Psoas muscle (tissue), 8 donors: ENCODE measurements at places on chromosomes 1 and 21. TPM values are rescaled to one million over a fixed set of nuclear protein-coding genes. Genes with fewer than 3 reads are reported as not detected.

- H3K27me3 ChIP-seq = peaks cover 3% of the 10 kb centered on the region
- H3K36me3 ChIP-seq = no peaks in the 10 kb centered on the region
- no peak for DNase-seq
- no peak overlapping the region for H3K27ac ChIP-seq
Measured at GRCh38 chr1:4854367-4854766, 200.0 kb downstream of the AJAP1 start.

Gene LCE1D
- total RNA-seq = not detected

Gene DLGAP3
- total RNA-seq = 0.17 TPM

DNA sequence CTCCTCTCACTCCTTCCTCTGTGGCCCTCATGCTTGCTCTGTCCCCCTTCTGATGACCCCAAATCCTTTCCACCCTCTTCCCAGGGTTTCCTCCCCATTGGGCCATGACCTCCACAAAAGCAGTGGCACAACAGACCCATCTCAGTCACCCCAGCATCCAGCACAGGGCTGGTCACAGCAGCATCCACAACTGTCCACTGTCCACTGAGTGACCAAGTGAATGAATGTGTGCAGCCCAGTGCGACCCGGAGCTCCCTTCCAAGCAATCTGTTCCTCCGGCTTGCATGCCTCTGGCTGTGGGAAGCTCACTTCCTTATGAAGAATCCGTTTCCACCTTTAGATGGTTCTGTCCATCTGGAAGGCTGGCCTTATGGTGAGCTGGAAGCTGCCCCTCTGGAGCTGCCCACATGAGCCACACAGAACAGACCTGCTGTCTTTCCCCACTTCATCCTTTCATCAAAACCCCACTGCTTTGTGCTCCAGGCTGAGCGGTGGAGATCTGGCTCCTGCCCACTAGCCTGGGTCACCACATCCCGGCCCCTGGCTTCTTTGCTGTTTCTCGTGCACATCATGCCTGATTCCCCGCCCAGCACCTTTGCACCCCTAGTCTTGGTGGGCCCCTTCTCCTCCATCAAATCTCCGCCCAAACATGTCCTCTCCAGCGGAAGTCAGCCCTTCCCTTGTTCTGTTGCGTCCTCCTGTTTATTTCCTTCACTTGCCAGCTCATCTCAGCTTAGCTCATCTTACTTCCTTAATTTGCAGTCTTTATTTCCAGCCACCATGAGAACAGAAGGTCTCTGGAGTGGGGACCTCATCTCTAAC lies 56.4 kb downstream of the EDN2 start:
- H3K36me3 ChIP-seq = no peaks in the 10 kb centered on the region
- H3K4me3 ChIP-seq = no peak overlapping the region
- H3K27me3 ChIP-seq = no peaks in the 10 kb centered on the region
- H3K27ac ChIP-seq = no peak overlapping the region

DNA sequence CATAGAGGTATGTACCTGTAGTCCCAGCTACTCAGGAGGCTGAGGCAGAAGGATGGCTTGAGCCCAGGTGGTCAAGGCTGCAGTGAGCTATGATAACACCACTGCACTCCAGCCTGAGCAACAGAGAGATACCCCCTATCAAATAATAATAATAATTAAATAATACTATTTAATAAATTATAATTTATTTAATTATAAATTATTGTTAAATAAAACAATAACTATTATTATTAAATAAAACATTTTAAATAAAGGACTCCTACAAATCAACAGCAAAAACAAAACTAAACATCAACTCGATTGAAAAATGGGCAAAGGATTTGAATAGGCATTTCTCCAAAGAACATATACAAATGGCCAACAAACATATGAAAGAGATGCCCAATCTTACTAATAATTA lies 65.8 kb upstream of the TBX15 start:
- no peaks in the 10 kb centered on the region for H3K27me3 ChIP-seq
- no peak overlapping the region for H3K27ac ChIP-seq
- H3K36me3 ChIP-seq = peaks cover 5% of the 10 kb centered on the region
- no peak for DNase-seq
- no peaks in the 10 kb centered on the region for H3K4me1 ChIP-seq

DNA sequence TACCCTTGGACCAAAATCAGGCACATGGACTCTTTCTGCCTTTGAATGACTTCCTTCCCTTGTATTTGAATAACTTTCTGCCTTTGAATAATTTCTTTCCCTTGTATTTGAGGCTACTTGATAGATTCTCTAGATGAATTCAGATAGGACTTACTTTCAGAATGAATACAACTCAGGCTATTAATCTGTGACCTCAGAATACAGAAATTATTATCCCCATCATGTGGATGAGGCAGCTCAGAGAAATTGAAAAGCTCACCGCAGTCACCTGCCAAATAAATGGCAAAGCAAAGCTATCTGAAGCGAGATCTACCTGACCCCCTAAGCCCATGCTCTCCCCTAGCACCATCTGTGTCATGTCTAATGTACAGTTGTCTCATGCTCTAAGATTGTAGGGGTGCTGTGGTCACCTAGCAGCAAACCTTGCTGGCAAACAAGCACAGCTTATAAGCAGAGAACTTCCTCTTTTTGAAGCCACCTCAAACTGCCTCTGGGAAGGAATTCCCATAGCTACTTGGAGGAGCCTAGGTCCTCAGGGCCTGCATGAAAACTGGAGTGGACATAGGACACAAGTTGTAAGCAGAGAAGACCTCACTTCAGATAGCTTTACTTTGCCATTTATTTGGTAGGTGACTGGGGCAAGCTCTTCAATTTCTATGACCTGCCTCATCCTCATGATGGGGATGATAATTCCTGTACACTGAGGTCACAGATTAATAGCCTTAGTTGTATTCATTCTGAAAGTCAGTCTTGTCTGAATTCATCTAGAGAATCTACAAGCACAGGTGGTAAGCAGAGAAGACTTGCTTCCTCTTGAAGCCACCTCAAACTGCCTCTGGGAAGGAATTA lies 66.1 kb downstream of the FASLG start:
- no peak for DNase-seq
- no peaks in the 10 kb centered on the region for H3K27me3 ChIP-seq

DNA sequence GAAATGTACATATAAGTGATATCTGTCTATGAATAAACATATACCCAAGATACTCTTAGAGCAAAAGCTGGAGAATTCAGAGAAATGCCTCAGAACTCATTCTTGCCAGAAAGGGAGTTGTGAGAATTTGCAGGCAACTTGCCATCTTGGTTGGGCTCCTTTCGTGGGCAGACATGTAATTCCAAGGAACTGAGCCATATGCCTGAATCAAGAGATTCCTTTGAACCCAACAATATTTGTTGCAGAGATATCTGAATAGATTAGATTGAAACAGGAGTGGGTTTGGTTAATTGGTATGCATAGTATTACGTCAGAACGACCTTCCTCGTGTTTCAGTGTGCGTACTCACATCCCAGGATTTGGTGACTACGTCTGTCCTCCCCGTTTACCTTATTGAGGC lies 67.0 kb downstream of the TGFB2 start:
- no peaks in the 10 kb centered on the region for H3K36me3 ChIP-seq
- peak overlapping the region; percentile 43 for H3K27ac ChIP-seq
- H3K4me1 ChIP-seq = peaks cover 49% of the 10 kb centered on the region
- no peaks in the 10 kb centered on the region for H3K27me3 ChIP-seq
- DNase-seq = no peak
- H3K4me3 ChIP-seq = no peak overlapping the region

GRCh38 chr1:151342021-151342420 lies 5.0 kb downstream of the RFX5 start:
- peaks cover 48% of the 10 kb centered on the region for H3K36me3 ChIP-seq
- no peak overlapping the region for H3K4me3 ChIP-seq

DNA sequence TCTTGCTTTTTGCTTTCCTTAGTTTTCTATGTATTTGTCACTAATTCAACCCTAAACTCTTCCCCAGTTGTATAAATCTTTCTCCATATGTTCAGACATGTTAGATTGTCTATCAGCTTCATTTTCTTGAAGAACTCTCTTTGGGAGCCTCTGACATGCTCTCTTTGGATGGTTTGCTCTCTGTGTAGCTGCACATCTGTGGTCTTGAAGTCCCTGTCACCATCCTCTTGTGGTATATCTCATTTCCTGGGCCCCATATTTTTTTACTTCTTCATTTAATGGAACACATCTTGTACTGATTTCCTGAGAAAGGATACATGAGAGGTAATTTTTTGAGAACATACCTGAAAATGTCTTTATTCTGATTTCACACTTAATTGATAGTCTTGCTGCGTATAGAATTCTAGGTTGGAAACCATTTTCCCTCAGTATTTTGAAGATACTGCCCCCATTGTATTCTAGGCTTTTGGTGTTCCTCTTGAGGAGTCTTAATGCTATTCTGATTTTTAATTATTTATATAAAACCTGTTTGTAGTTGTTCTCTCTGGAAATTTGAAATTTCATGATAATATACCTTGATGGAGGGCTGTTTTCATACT lies 72.6 kb downstream of the ST3GAL3 start:
- no peaks in the 10 kb centered on the region for H3K36me3 ChIP-seq
- H3K4me1 ChIP-seq = peaks cover 47% of the 10 kb centered on the region
- no peak for DNase-seq
- H3K27me3 ChIP-seq = no peaks in the 10 kb centered on the region
- H3K27ac ChIP-seq = no peak overlapping the region
- no peak overlapping the region for H3K4me3 ChIP-seq

DNA sequence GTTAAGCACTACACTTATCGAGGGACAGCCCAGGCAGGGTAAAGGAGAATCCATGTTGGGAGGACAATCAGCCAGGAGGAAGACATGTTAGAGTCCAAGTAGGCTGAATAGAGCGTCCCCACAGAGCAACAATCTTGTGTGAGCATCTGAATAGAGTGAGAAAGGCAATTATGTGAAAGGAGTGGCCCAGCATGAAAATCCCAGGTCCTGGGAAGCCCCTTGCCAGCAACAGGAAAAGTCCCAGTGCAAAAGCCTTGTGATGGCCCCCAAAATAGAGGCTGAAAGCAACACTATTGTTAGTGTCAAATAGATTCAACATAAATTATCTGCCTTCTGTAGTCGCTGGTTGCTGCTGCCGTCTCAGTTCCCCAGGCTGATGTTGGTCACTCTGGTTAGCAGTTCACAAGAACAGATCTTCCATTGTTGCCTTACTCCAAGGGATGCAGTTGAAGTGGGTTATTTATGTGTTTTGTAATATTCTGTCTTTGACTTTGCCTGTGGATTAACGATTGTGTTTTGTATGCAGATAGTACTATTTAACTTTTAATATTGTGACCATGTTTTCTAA lies 12.1 kb upstream of the ABL2 start:
- no peak overlapping the region for H3K4me3 ChIP-seq
- H3K27me3 ChIP-seq = no peaks in the 10 kb centered on the region
- no peaks in the 10 kb centered on the region for H3K36me3 ChIP-seq
- no peaks in the 10 kb centered on the region for H3K4me1 ChIP-seq
- DNase-seq = no peak
- H3K27ac ChIP-seq = no peak overlapping the region

- H3K4me1 ChIP-seq = no peaks in the 10 kb centered on the region
- no peak overlapping the region for H3K27ac ChIP-seq
- DNase-seq = no peak
Measured at GRCh38 chr21:41029571-41029970, 138.4 kb upstream of the BACE2 start.

GRCh38 chr1:69077633-69078032 lies 490.1 kb upstream of the LRRC7 start:
- DNase-seq = no peak
- no peaks in the 10 kb centered on the region for H3K4me1 ChIP-seq
- no peak overlapping the region for H3K27ac ChIP-seq
- no peak overlapping the region for H3K4me3 ChIP-seq

DNA sequence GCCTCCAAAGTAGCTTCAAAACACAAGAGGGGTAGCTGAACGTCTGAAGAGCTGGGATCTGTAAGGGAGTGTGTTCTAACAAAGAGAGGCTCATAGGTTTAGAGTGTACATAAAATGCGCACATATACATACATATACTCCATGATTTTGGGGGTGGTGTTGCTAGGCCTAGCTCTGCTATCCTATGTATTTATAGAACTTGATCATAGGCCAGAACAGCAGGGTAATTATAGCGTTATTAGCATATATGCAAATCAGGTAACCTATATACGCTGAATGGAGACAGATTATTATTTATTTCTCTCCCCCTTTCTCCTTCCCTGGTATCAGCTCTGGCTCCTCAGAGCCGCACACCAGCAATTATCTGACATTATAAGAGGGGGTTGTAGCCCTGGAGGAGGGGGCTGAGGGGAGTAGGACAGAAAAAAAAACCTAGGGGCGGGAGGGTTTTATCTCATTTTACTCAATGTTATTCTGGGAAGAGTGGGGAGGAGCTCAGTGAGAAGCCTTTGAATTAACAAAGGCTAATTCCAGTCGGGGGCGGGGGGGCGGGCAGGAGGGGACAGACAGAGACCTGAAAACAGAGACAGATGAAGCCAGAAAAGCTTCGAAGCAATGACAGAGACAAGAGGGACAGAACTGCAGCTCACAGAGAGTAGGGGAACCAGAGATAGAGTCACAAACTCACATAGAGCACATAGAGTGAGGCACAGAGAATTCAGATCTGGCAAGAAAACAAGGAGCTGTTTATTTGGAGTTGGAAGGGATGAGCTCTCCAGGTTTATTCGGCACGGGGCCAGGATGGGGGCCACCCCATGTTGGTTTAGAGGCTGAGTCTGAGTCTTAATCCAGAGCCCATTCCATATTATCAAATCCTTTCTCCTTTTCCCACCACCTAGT lies 63.0 kb downstream of the RHBG start:
- H3K27ac ChIP-seq = no peak overlapping the region
- no peaks in the 10 kb centered on the region for H3K4me1 ChIP-seq
- H3K4me3 ChIP-seq = no peak overlapping the region
- no peaks in the 10 kb centered on the region for H3K27me3 ChIP-seq

- H3K4me3 ChIP-seq = no peak overlapping the region
- H3K36me3 ChIP-seq = no peaks in the 10 kb centered on the region
Measured at GRCh38 chr1:208181364-208181763, 62.8 kb downstream of the PLXNA2 start.

GRCh38 chr1:215748431-215748830 lies 181.3 kb downstream of the KCTD3 start:
- DNase-seq = no peak
- H3K27ac ChIP-seq = no peak overlapping the region
- H3K4me3 ChIP-seq = no peak overlapping the region

- H3K27ac ChIP-seq = no peak overlapping the region
- no peaks in the 10 kb centered on the region for H3K27me3 ChIP-seq
- DNase-seq = no peak
- H3K4me3 ChIP-seq = no peak overlapping the region
Measured at GRCh38 chr1:165068741-165069140, 287.8 kb downstream of the LMX1A start.
